ENCODE measurements at places on chromosomes 1 and 21. TPM values are rescaled to one million over a fixed set of nuclear protein-coding genes. Genes with fewer than 3 reads are reported as not detected.

The TMEM54 gene
- total RNA-seq = 10.6 TPM

The ILDR2 gene
- 153 TPM for total RNA-seq

The LCK gene
- 1.4 TPM for total RNA-seq

The TDRD10 gene
- 3.3 TPM for total RNA-seq

The SPRR2E gene
- not detected for total RNA-seq

The TENT5C gene
- 29.2 TPM for total RNA-seq

The PRELP gene
- total RNA-seq = 12.8 TPM

The COL8A2 gene
- 65.4 TPM for total RNA-seq

The TTC39A gene
- total RNA-seq = 5.2 TPM

The AIRE gene
- 0.27 TPM for total RNA-seq

The C8A gene
- not detected for total RNA-seq

The ELAPOR1 gene
- 7.4 TPM for total RNA-seq

The KRTAP13-2 gene
- not detected for total RNA-seq

The CHD5 gene
- 10.1 TPM for total RNA-seq

The SERTAD4 gene
- 9.3 TPM for total RNA-seq

The NUDT4B gene
- total RNA-seq = 33.9 TPM

The FAM177B gene
- total RNA-seq = 0.82 TPM

The GSTM5 gene
- 16.9 TPM for total RNA-seq

Measured in camera-type eye (tissue), 1 donor.